Progenitor cell of endocrine pancreas (in vitro differentiated cells): ENCODE measurements at places on chromosomes 5 and 9. TPM values are rescaled to one million over a fixed set of nuclear protein-coding genes. Genes with fewer than 3 reads are reported as not detected.

PCDHA9 gene
- 3.4 and 3.8 TPM in 2 replicates for total RNA-seq

EIF4E1B gene
- total RNA-seq = not detected in 2 replicates

GRCh38 chr9:123867034-123867433 lies 62.9 kb downstream of the DENND1A start:
- no peak for DNase-seq

- DNase-seq = no peak
These were observed 1042.3 kb downstream of the CDH12 start for GRCh38 chr5:21810737-21811316.

GRCh38 chr5:513216-514100 lies 10.8 kb downstream of the SLC9A3 start:
- no peak for DNase-seq

CKMT2 gene
- 1.7 and 3.7 TPM in 2 replicates for total RNA-seq

DNA sequence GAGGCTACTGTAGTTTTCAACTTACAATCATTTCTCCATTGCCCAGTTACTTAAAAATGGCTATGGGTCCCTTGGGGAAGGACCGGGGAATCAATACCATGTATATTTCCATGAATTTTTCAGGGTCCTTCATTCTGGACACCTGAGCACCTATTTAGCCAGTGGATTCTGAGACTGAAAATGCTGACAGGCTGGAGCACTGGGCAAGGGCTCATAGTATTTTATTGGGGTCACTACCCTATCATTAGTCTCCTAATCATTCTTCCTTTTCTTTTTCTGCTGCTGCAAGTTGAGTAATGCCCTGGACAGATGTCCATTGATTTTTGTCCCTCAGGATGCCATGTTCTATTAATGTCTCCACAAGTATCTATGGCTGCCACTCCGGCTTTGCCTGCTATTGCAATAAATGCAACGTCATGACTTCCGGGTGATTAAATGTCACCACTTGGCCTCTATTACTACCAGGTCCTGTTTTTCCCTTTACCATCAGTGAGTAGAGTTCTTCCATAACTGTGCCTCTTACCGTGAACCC lies 279.3 kb upstream of the FBXL7 start:
- no peak for DNase-seq

PCDHB16 gene
- total RNA-seq = 11.9 and 14.3 TPM in 2 replicates

SCGB3A1 gene
- 0.87 TPM in 1 of 2 replicates, not detected in the other for total RNA-seq

DNA sequence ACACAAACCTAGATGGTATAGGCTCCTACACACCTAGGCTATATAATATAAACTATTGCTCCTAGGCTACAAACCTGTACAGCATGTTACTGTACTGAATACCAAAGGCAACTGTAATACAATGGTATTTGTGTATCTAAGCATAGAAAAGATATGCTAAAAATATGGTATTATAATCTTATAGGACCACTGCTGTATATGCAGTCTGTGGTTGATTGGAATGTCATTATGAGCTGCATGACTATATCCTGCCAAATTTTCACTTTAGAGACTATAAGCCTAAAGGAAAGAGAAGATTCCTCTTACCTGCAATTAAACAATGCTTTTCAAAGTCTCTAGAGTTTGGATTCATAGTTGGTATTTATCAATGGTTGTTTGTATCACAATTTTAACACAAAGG lies 24.7 kb upstream of the ACOT12 start:
- no peak for DNase-seq

DNA sequence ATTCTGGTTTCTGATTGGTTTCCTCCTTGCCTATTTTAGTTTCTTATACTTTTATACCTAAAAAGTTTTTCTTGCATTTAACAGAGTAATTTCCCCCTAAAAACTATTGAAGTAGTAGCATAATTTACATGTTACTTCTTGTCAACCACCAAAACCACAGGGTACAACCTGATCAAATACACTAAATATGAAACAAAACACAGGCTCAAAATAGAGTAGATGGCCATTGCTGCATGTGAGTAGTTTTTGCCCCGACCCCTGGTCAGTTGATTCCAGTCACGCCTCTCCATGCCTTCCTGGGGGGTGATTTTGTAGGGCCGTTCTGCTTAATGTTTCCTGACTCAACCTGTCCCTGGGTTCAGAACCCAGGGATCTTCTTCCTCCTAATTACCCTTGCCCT lies 101.8 kb downstream of the TLE4 start:
- no peak for DNase-seq

DNA sequence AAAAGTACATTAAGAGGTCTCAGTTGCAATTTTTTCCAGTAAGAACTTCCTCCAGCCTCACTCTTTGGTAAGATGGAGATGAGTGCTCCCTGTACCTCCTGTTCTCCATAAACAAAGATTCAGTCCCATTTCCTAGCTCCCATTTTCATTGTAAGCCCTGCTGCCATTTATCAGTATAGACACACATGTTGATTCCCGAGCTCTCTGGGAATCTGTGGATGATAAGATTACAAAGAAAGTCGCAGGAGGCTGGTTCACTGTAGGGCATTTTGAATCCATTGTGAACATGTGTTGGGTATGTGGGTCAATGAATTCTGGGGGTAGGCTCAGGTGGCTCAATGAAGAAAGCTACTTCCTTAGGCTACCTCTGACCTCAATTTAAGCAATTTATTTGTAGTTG lies 36.7 kb downstream of the RGMB start:
- DNase-seq = no peak

GRCh38 chr9:93129286-93129685 lies 4.8 kb downstream of the NINJ1 start:
- DNase-seq = no peak

DNA sequence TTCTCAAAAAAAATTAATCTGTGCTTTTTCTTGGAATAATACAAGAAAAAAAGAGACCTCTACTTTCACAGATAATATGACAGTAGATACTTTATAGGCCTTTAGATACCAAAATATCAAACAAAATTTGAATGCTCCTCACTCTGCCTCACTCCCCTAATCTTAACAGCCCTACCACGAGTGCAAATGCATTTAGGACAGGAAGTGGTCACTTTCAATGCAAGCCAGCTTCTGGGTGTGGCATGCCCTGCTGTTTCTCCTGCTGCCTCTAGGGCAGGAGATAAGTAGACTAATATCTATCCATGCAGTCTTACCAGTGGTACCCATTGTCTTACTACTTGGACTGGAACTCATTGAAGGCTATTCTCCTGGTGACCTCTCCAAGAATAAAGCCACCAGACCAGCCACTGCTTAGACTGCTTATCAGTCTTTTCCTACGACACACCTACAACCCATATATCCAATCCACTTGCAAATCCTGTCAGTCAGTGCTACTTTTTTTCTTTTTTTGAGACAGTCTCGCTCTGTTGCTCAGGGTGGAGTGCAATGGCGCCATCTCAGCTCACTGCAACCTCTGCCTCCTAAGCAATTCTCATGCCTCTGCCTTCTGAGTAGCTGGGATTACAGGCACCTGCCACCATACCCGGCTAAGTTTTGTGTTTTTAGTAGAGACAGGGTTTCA lies 23.0 kb downstream of the FRRS1L start:
- DNase-seq = no peak

DNA sequence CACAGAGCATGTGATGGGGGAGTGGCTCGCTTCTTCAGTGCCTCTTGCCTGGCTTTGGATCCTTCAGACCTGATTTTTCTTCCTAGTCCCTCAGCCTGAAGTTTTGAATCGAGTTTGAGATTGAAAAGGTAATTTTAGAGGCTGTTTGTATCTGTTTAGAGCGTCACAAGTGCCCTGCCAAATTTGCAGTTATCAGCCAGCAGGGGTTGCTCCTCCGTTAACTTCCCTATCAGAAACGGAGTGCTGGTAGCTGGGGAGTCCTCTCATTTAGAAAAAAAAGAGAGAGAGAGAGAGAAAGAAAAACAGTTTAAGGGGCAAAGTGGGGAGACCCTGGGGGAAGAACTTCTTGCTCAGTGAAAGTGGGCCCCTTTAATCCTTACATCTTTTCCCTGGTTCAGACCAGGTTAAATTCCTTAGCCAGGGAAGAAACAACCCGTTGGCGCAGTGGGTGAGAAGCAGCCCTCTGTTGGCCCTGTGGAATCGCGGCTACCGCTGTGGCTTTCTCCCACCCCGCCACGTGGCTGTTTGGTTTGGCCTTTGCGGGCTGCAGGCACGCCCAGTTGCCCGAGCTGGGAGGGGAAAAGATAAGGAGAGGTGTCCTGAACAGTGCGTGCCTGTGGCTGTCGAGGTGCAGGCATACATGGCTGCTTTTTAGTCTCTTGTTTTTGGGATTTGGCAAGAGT lies 576.7 kb upstream of the ACO1 start:
- DNase-seq = no peak
